ENCODE measurements at places on chromosomes 7 and 10. TPM values are rescaled to one million over a fixed set of nuclear protein-coding genes. Genes with fewer than 3 reads are reported as not detected.

- no peak for ATAC-seq
Measured at GRCh38 chr7:29040579-29040925, 82.4 kb upstream of the TRIL start.

DNA sequence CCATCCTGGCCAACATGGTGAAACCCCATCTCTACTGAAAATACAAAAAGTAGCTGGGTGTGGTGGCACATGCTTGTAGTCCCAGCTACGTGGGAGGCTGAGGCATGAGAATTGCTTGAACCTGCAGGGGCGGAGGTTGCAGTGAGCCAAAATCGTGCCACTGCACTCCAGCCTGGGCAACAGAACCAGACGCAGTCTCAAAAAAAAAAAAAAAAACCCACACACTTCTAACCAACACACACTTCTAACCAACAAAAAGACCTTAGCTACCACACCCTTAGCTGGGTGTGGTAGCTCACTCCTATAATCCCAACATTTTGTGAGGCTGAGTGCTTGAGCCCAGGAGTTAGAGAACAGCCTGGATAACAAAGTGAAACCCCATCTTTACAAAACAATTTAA lies 33.9 kb upstream of the SPOCK2 start:
- no peak for ATAC-seq

GRCh38 chr10:20995123-20995987 lies 98.2 kb upstream of the NEBL start:
- no peak for ATAC-seq

- ATAC-seq: no peak
Measured at GRCh38 chr10:4763960-4764428, 62.0 kb upstream of the AKR1E2 start.

DNA sequence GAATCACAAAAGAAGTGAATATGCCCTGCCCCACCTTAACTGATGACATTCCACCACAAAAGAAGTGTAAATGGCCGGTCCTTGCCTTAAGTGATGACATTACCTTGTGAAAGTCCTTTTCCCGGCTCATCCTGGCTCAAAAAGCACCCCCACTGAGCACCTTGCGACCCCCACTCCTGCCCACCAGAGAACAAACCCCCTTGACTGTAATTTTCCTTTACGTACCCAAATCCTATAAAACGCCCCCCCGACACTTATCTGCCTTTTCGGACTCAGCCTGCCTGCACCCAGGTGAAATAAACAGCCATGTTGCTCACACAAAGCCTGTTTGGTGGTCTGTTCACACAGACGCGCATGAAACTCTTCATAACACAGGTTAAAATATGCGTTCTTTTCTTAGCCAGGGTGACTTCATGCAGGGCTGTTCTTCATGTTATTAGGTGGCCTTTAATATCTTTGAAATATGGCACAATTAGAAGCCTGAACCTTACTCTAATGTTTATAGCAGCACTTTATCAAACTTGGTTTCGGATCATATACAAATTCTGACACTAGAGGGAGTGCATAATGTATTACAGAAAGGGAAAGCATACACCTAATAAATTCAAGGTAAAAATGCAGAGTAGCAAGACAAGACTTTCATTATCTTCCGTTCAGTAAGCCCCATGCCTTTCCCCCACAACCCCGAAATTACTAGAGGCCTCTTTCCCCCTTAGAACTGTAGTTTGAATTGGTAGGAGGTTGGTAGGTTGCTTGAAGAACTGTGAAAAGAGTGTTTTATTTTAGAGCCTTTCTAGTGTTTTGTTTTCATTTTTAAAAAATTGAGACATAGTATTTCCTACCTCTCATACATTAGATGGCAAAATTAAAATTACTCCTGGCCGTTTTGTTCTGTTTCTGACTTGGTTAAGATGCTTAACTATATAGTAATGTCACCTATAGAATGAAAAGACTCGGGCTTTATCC lies 117.9 kb downstream of the NPY start:
- ATAC-seq: no peak

GRCh38 chr7:24201226-24201625 lies 82.8 kb upstream of the NPY start:
- ATAC-seq: no peak

GRCh38 chr7:19117870-19118608 lies 603 bp upstream of the TWIST1 start:
- peak; percentile 20 for ATAC-seq

- no peak for ATAC-seq
Measured at GRCh38 chr7:118239014-118239413, 14.5 kb downstream of the ANKRD7 start.

GRCh38 chr7:141915565-141915964 lies 634 bp upstream of the OR9A4 start:
- no peak for ATAC-seq

GRCh38 chr7:17325364-17325763 lies 26.9 kb downstream of the AHR start:
- no peak for ATAC-seq

GRCh38 chr7:8200316-8200715 lies 61.7 kb downstream of the ICA1 start:
- no peak for ATAC-seq

DNA sequence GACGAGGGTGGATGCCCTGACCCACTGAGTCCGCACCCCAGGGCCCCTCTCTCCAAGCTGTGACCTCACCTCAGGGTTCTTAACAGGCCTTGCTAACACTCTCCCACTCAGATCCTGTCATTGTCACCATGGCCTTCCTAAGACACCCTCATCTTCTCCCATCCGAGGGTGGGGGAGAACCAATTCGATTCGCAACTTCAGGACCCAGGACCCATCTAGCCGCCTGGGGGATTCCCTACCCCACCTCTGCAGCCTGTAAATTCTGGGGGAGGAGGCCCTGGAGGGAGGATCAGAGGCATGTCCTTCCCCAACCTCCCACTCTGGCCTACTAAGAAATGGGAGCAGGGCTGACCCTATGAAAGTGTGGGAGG lies 17.4 kb downstream of the TRIM8 start:
- peak; percentile 19 for ATAC-seq

DNA sequence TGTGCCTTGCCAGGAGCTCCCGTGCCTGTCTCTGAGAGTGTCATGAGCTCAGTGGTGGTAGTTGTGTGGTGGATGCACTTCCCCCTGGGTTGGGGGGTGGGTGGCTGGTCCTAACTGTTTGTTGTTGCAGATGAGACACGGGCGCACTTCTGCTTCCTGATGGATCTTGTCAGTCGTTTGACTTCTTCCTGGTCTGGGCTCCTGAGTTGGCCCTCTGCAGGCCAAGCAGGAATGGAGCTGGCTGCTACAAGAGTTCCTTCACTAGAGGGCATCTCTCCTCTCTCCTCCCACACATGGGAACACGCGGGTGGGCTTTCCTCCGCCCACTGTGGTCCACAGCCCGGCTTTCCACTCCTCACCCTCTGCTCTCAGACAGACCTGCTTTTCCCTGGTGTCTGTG lies 82.0 kb downstream of the BMS1 start:
- no peak for ATAC-seq

DNA sequence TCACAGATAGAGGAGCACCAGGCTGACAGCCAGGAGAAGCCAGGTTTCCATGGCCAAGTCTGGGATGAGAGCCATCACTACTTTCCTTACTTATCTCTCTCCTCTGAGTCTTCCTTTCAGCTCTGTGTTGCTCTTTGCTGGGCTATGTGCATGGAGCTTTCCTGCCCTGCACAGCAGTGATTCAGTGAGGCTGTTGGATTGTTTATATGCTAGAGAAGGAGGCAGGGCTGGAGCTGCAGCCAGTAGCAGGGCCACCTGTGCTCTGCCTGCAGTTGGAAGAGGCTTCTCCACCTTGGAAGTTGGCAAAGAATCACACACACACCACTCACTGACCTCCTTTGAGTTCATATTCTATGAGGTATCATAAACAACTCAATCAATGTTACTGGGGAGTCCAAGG lies at the start of gene CYP3A4:
Gene CYP3A4, minus strand, starts transcription at position 178 of the 400 bp plus-strand sequence. Its CDS starts 103 bp downstream, at position 75.
- no peak for ATAC-seq

DNA sequence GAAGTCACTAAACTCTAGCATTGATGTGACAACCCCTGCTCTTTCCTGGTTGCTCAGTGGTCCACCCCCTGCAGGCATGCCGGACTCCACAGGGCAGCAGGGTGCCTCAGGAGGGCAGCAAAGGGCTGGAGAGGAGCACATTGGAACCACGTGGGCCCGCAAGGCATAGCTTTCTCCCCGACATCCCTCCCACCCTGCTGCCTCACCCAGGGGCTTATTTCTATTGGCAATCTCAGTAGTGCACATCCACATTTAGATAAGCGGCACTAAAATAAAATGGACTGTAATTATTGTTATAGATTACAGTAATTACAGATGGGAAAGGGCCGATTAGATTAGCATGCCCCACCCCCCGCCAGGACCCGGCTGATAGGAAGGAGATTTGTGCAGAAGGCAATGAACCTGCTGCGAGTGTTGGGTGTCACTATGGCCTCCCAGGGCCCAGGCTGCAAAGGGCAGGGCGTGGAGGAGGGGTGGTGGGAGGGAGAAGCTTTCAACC lies 580.1 kb downstream of the GRID1 start:
- ATAC-seq: no peak

GRCh38 chr7:97858221-97858620 lies 14.0 kb downstream of the ASNS start:
- no peak for ATAC-seq

- no peak for ATAC-seq
Measured at GRCh38 chr7:76343294-76343930, 15.4 kb downstream of the YWHAG start.

DNA sequence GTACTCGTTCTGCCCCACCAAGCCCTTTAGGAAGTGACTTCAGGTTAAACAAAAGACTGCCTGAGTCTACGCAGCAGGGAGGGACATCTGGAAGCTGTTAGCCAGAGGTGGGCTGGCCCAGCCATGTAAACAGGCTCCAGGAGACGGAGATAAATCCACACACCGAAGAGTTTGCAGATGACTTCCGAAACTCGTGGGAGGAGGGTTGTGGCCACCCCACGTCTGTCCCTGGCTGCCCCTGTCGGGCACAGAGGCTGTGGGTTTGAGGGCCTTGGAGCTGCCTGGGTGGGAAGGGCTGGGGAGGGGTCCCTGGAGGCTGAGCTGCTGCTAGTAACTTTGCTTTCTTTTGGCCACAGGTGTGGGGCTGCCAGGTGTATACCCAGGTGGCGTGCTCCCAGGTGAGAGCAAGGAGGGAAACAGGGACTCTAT lies 15.6 kb downstream of the ELN start:
- ATAC-seq: no peak

DNA sequence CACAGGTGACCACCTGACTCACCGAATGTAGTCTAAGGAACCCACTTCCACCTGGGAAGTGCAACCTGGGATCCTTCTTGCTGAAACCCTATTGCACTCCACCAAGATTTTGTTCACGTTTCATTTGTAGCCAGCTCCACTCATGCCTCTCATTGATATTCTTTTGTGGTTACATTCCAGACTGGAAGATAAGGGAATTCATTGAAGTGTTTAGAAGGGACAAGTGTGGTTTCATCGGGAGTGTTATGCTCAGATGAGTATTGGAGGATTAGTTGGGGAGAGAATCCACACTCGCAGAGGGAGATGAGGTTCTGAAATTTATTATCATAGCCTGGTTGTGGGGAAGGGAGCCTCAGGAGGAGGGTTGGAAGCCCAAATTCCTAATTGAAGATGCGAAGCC lies 320.4 kb downstream of the KCNMA1 start:
- ATAC-seq: no peak

GRCh38 chr7:38060116-38060515 lies 117.9 kb upstream of the STARD3NL start:
- no peak for ATAC-seq

- ATAC-seq: no peak
Measured at GRCh38 chr10:114911052-114911711, 26.8 kb upstream of the TRUB1 start.

DNA sequence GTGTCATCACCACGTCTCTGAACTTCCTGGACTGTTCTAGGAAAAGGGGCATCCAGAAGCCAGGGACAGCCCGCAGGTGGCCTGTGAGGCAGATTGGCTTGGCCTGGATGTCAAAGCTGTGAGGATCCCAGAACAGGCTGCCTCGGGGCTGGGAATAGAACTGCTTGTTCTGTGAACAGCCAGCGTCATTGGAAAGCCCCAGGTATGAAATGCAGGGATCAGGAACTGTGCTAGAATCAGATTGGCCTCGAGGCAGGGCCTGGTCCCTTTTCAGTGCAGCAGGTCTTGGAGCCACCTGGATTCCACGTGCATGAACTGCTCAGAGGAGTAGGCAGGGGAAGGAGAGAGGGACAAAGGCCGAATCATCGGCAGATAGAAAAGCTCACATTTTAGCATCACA lies 44.6 kb downstream of the FAM20C start:
- no peak for ATAC-seq

DNA sequence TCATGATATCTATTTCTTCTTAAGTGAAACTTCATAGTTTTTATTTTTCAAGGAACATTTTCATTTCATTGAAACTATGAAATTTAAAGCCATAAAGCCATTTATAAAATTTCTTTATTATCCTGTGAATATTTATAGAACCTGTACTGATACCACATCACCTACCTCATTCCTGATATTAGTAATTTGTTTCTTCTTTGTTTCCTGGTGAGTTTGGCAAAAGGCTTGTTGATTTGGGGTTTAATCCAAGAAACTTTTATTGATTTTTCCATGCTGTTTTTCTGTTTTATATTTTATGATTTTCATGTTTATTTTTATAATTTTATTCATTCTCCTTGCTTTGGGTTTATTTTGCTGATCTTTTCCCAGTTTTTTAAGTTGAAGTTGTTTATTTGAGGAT lies 669.4 kb downstream of the NXPH1 start:
- no peak for ATAC-seq

GRCh38 chr10:76408646-76409045 lies 977.2 kb downstream of the LRMDA start:
- ATAC-seq: no peak

DNA sequence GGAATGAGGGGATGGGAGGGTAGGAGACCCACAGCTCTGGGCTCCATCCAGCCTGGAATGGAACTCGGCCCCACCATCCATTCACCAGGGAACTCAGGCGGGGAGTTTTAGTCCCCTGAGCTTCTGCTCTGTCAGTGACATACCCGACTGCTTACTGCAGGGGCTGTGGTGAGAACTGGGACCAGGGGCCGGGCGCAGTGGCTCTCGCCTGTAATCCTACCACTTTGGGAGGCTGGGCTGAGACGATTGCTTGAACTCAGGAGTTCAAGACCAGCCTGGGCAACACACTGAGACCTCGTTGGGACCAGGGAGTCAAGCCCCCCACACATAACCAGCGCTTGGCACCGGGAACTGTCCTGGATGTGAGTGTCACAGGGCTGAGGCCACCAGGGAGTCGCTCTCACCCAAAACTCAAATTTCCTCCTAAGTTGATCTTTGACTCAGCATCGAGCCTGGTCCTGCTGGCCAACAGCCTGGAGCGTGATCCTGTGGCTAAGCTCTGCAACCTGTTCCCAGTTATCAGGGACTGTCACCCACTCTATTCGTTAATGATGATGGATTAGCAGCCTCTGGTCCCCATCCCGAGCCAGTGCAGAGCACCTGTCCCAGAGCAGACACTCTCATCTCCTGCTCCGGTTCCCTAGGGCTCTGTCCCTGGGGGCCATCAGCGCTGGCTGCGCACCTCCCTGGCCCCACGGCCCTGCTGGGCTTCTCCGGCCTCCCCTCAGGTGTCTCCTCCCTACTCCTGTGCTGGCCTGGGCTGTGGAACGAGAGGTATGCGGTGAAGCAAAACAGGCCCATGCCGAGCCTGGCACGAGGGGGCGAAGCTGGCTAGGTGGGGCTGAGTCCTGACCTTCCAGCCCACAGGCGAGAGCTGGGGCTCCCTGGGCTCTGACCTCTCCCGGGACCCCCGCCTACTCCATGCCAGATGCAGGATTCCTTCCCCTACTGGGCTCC lies 902 bp upstream of the CLDN15 start:
- ATAC-seq: no peak

RP9 gene
- total RNA-seq: 9.5 TPM

HUS1 gene
- 13.7 TPM for total RNA-seq

VSIR gene
- 62.5 TPM for total RNA-seq

ITPRID1 gene
- not detected for total RNA-seq

MNX1 gene
- not detected for total RNA-seq

TMEM176A gene
- 6.5 TPM for total RNA-seq

DKK1 gene
- not detected for total RNA-seq

NPY4R gene
- total RNA-seq: not detected

ARL3 gene
- total RNA-seq: 7.1 TPM

Data from gastroesophageal sphincter (tissue), 4 donors.